ENCODE measurements at places on chromosomes 13 and 19.

DNA sequence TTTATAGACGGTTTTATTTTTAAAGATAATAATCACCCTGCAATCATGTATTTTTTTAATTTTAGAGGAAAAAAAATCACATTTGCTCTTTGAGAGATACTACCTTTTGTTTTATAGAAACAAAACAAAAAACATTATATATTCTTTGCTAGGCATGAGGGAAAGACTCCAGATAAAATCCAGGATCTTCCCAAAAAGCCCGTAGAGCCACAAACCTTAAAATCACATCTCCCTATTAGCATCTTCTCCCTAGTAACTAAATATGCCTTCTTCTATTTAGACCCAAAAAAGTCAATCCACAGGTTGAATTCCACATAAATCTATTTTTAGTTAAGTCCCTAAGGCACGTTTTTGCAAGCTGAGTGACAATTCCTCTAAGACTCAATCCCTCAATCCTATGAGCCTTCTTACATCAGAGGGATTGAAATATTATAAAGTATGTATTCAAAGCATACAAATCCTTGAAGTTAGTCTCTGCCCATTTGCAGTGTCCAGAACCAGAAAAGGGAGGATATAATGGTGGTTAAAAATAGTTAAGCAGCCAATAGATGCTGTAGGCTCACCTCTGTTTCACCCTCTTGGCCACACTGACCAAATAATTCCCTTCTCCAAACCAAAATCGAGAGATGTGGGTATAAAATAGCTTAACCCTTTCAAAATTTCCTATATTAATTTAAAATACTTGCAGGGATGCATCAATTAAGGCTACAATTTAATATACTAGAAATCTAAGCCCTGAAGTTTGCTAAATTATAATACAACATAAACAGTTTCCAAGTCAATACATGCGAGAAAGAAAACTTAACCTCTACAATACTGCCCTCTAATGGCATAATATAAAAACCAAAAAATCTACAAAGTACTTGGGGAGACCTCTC is 64.0 kb downstream of the SERP2 start:
- no peaks in the 10 kb centered on the region for H3K36me3 ChIP-seq
- peaks cover 33% of the 10 kb centered on the region for H3K4me1 ChIP-seq
- H3K27me3 ChIP-seq = no peaks in the 10 kb centered on the region
- DNase-seq = no peak
- H3K4me3 ChIP-seq = peak overlapping the region; percentile 66
- H3K27ac ChIP-seq = no peak overlapping the region

DNA sequence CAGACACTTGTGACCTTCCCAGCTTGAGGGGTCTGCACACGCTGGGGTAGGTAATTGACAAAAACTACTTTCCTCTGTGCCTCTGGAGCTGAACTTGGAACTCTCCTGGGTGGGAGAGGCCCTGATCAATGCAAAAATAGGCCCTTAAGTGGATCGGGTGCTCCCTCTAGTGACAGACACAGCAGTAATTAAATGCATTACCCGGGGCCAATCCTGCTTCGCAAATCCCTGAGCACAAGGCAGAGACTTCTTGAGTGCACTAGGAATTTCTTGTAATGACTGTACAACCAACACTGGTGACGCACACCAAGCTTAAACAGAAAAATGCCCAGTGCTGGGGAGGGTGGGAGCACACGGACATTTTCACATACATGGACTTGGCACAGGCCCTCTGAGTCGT is 10.6 kb upstream of the UBE2S start:
- no peaks in the 10 kb centered on the region for H3K4me1 ChIP-seq
- no peak overlapping the region for H3K4me3 ChIP-seq
- no peaks in the 10 kb centered on the region for H3K36me3 ChIP-seq
- DNase-seq = peak; percentile 68
- H3K27me3 ChIP-seq = no peaks in the 10 kb centered on the region

DNA sequence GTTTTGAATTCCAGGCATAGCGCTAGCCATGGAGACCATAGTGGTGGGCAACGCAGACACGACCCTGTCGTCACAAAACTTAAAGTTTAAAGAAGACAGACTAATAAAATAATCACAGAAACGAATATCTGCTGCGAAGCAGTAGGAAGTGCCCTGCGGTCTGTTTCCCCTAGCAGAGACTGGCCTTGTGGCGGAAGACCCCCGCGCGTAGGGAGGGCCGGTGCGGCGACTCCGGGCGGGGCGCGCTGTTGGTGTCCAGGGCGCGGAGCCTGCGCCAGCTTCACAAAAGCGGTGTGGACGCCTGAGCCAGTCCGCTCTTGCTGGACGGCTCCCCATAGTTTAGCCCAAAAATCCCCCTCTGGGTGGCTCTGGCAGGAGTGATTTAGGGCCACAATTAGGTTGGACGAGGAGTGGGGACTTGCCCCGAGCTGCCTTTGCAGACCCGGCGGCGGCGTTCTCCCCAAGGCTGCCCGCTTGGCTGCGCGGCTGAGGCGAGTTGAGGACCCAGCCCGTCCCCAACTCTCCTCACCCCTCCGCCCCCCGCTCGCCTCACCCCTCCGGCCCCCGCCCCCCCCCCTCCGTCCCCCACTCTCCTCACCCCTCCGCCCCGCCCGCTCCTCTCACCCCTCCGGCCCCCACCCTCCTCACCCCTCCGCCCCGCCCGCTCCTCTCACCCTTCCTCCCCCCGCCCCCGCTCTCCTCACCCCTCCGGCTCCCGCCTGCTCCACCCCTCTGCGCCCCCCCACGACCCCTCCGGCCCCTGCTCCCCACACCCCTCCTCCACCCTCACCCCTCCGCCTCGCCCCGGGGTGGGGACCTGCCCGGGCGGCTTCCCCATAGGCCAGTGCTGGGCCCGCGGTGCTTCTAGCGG is 14.2 kb upstream of the LATS2 start:
- no peak for DNase-seq
- no peaks in the 10 kb centered on the region for H3K4me1 ChIP-seq
- no peaks in the 10 kb centered on the region for H3K36me3 ChIP-seq
- H3K27me3 ChIP-seq = no peaks in the 10 kb centered on the region
- peak overlapping the region; percentile 38 for H3K4me3 ChIP-seq
- H3K27ac ChIP-seq = no peak overlapping the region

GRCh38 chr19:869245-870177 is 10.0 kb downstream of the CFD start:
- no peaks in the 10 kb centered on the region for H3K27me3 ChIP-seq
- H3K27ac ChIP-seq = peak overlapping the region; percentile 91
- peak; percentile 80 for DNase-seq
- no peak overlapping the region for H3K4me3 ChIP-seq
- H3K36me3 ChIP-seq = no peaks in the 10 kb centered on the region
- peaks cover 12% of the 10 kb centered on the region for H3K4me1 ChIP-seq

GRCh38 chr13:75316427-75316826 is 165.5 kb downstream of the TBC1D4 start:
- H3K4me1 ChIP-seq = peaks cover 17% of the 10 kb centered on the region
- H3K27ac ChIP-seq = no peak overlapping the region
- no peaks in the 10 kb centered on the region for H3K36me3 ChIP-seq
- no peaks in the 10 kb centered on the region for H3K27me3 ChIP-seq
- H3K4me3 ChIP-seq = no peak overlapping the region

DNA sequence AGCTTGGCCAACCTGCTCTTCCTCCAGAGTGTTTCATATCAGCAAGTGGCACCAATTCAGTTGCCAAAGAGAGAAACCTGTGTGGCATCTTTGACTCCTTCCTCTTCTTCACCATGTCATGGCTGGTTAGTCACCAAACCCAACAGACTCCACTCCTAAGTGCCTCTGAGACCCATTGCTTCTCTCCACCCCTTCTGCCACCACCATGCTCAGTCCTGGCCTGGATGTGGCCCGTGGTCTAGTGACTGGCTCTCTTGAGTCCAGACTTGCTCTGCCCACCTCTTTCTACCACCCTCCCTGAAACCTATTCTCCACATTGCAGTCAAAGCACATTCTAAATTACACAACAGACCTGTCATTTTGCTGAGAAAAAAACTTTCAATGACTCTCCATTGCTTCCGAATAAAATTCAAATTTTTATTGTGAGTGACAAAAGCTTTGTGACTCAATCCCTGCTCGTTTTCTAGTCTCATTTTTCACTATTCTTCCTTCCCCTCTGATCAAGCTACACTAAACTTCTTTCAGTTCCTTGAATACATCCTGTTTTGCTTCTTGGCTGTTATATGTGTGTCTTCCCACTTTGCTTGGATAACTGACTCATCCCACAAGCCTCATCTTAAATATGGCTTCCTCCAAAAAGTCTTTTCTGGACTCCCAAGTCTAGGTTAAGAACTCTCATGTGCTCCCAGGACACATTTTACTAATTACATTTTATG is 12.0 kb upstream of the TNFSF11 start:
- no peaks in the 10 kb centered on the region for H3K36me3 ChIP-seq
- no peak for DNase-seq
- H3K27ac ChIP-seq = no peak overlapping the region
- H3K4me3 ChIP-seq = no peak overlapping the region

- H3K27me3 ChIP-seq = no peaks in the 10 kb centered on the region
- H3K27ac ChIP-seq = no peak overlapping the region
- H3K36me3 ChIP-seq = no peaks in the 10 kb centered on the region
- H3K4me1 ChIP-seq = peaks cover 10% of the 10 kb centered on the region
- H3K4me3 ChIP-seq = no peak overlapping the region
These were observed 4.5 kb downstream of the KCNN4 start for GRCh38 chr19:43776286-43776685.

DNA sequence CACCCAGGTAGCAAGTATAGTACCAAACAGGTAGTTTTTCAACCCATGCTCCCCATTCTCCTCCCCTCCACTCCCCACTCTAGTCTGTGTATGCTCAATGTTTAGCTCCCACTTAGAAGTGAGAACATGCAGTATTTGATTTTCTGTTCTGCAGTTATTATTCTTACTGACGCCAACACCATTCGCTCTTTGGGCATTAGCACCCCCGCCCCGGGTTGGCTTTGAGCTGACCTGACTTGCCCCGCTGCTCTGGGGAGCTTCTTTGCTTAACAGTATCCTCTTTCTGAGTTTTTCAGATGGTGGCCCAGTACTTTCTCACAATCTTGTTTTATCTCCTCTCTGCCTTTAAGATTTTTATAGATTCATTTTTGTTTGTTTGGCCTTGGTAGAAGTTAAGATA is 138.7 kb downstream of the CRYL1 start:
- no peaks in the 10 kb centered on the region for H3K36me3 ChIP-seq
- no peaks in the 10 kb centered on the region for H3K27me3 ChIP-seq
- no peak overlapping the region for H3K27ac ChIP-seq
- no peak for DNase-seq
- H3K4me3 ChIP-seq = no peak overlapping the region

DNA sequence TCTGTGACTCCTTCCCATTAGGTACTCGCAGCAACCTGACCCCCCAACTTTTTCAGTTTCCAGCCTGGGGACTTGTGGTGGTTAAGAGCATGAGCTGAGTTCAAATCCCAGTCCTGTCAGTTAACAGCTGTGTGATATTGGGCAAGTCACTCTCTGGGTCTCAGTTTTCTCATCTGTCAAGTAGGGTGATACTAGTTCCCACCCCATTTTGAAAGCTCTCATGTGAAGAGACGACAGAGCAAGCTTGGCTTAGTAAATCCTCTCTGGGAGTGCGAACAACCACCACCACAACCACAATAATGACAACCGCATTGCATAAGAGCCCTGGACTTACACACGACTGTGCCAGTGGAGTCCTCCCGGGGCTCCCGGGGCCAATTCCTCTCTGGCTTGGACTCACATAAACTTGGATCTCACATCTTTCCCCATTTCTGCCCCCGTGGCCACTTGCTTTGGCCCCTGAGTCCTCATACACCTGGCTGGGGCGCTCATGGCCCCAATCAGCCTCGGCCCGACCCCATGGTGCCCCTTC is 454 bp downstream of the BLVRB start:
- H3K4me1 ChIP-seq = peaks cover 25% of the 10 kb centered on the region
- peak; percentile 73 for DNase-seq

- DNase-seq = no peak
- H3K36me3 ChIP-seq = peaks cover 24% of the 10 kb centered on the region
- H3K27me3 ChIP-seq = no peaks in the 10 kb centered on the region
- no peak overlapping the region for H3K4me3 ChIP-seq
- no peaks in the 10 kb centered on the region for H3K4me1 ChIP-seq
These were observed 3.7 kb upstream of the GP6 start for GRCh38 chr19:55041627-55042343.

- no peak overlapping the region for H3K4me3 ChIP-seq
- no peak overlapping the region for H3K27ac ChIP-seq
- peaks cover 23% of the 10 kb centered on the region for H3K36me3 ChIP-seq
- no peak for DNase-seq
These were observed 15.2 kb downstream of the ZNF221 start for GRCh38 chr19:43966079-43966694.

DNA sequence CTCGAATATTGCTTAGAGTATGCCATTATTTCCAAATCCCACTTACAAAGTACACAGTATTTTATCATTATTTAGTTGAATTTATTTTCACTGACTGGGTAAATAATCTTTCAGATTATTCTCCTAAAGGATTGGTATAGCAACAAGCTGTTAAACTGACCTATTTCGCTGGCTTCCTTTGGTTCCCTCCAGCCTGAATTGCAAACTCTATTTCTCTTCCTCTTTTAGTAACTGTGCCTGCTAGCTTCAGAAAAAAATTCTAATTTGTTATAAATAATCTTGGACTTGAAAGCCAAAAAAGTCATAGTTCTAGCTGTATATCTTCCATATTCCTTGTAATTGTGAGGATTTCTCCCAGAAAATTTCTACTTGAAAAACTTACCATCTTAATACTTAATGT is 15.0 kb upstream of the CCNA1 start:
- DNase-seq = no peak
- H3K36me3 ChIP-seq = no peaks in the 10 kb centered on the region
- H3K27ac ChIP-seq = no peak overlapping the region
- H3K27me3 ChIP-seq = peaks cover under 1% of the 10 kb centered on the region

All from adrenal gland (tissue), 19 donors.